ENCODE measurements at places on chromosomes 3 and 15.

GRCh38 chr3:194256040-194256945 lies 94.8 kb downstream of the CPN2 start:
- DNase-seq = no peak

GRCh38 chr3:50294492-50295403 lies 2.5 kb upstream of the IFRD2 start:
- DNase-seq = no peak

DNA sequence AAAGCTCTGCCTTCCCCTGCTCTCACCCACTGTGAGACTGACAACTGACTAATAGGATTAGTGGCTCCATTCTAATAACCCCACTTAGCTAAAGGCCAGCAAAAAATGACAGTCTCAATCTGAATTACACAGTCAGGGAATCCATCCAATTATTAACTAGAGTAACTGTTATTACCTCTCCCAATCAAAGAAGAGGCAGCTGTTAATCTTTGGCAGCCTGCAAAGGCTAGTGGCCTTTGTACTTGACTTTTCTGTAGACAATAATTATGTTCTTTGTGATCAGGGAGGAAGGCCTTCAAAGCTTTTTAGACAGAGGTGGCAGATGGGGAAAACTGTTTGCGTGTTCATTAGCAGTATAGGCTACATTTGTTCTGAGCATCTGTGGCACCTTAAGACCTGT lies 177.7 kb downstream of the ISL2 start:
- DNase-seq = peak; percentile 61

DNA sequence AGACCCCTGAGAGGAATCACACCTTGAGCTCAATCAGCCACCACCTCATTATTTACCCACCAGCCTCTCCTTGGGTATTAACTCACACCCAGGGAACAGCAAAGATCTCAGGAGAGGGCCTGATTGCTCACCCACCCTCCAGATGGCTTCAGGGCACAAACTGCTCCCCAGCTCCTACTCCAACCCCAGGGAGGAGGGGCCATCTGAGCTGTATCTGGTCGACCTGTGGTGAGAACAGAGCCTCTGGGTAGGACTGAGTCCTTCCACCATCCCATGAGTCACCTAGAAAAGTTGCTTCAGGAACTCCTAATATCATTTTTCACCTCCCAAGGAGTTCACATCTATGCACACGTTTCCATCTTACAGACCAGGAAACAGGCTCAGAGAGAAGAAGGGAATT lies 44.8 kb upstream of the HES1 start:
- no peak for DNase-seq

GRCh38 chr15:97446138-97446537 lies 514.4 kb upstream of the ARRDC4 start:
- DNase-seq = peak; percentile 8

DNA sequence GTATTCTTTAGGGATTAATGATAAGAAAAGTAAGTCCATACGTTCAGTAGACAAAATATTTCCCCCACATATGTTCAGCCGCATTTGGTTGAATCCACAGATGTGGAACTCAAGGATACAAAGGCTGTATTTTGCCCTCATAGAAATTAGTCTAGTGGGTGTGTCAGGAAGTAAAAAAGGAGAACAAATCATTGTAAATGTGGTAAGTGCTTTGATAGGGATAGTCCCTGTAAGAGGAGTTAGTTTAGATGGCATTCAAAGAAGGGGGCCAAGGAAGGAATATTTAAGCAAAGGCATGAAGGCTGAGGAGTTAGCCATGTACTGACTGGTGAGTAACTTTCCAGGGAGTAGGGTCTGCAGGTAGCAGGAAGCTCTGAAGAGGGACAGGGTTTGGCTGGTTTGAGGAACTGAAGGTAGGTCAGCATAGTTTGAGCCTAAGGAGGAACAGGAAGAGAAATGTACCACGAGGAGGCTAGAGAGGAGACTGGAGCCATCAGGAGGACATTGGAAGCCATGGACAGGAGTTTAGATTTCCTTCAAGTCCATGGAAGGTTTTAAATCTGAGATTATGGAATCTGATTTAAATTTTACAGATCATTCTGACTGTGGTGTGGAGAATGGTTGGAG lies 98.8 kb downstream of the MME start:
- no peak for DNase-seq

GRCh38 chr3:187919048-187919447 lies 173.8 kb upstream of the BCL6 start:
- no peak for DNase-seq

- no peak for DNase-seq
Observed at GRCh38 chr3:127165036-127165435, 27.9 kb upstream of the PRR23E start.

- no peak for DNase-seq
Observed at GRCh38 chr3:194843556-194843955, 157.9 kb downstream of the FAM43A start.

DNA sequence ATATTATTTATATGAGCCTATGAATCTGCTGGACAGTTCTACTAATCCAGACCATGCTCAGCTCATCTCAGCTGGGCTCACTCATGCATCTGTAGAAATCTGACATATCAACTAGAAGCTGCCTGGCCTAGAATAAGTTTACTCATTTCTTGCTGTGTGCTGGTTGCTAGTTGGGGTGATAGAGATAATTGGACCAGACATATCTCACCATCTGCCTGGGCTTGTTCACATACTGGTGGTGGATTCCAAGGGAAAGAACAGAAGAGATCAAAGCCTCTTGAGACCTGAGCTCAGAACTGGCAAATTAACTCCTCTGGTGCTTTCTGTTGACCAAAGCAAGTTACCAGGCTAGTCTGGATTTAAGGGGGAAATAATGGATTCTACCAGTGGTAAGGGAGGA lies 109.1 kb downstream of the NSUN3 start:
- no peak for DNase-seq

DNA sequence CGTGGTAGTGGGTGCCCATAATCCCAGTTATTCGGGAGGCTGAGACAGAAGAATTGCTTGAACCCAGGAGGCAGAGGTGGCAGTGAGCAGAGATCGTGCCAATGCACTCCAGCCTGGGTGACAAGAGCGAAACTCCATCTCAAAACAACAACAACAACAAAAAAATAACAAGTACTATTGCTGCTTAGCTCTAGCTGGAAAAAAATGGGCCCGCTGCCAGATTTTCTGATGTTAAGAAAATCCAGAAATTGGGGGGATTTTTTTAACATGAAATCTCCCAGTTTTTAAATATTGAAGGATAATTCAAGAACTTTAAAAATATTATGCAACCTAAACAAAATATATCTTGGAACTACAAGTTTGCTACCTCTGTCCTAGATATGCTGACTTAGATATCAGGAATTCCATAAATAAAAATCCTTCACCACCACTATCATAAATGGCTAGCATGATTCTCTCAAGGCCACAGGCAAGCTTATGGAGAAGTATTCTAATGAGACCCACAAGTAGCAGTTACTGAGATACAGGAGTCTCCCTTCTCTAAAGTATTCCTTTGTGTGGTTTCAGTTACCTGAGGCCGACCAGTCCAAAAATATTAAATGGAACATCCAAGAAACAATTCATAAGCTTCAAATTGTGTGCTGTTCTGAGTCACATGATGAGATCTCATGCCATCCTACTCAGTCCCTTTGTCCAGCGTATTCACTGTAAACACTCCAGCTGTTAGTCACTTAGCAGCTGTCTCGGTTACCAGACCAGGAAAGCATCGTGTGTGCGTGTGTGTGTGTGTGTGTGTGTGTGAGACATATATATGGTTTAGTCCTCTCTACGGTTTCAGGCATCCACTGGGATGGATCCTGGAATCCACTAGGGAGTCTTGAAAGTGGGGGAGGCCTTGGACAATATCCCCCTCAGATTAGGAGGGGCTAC lies 277.2 kb downstream of the TBL1XR1 start:
- DNase-seq = peak; percentile 89

GRCh38 chr3:53142986-53143385 lies 12.8 kb upstream of the RFT1 start:
- DNase-seq = no peak

DNA sequence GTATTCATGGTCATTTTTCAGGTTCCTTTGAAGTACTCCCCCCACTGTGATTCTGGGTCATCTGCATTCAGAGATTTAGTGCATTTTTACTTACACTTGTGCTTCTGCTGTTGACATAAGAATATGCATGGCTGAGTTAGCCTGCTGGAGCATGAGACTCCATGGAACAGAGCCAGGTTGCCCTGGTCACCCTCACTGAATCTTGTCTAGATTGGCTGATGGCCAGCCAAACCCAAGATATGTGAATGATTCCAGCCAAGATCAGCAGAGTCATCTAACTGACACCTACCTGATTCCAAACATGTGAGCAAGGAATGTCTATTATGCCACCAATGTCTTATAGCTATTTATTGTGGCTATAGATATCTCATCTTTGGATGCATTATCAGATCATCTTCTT lies 25.1 kb downstream of the DTWD1 start:
- DNase-seq = peak; percentile 48

- DNase-seq = no peak
Observed at GRCh38 chr3:8205881-8206280, 295.7 kb upstream of the LMCD1 start.

Data from eye (tissue), 1 donor.